ENCODE measurements at places on chromosomes 11 and 22. TPM values are rescaled to one million over a fixed set of nuclear protein-coding genes. Genes with fewer than 3 reads are reported as not detected.

The CABP7 gene
- not detected for total RNA-seq

The SHANK2 gene
- 33.1 TPM for total RNA-seq

The CCDC116 gene
- total RNA-seq = 0.15 TPM

The ZNF70 gene
- 4.1 TPM for total RNA-seq

The C11orf86 gene
- total RNA-seq = not detected

The C11orf52 gene
- 7.5 TPM for total RNA-seq

The VPREB3 gene
- not detected for total RNA-seq

The COX8A gene
- total RNA-seq = 293 TPM

The CRYBB3 gene
- not detected for total RNA-seq

The OR5B21 gene
- not detected for total RNA-seq

The ANO9 gene
- total RNA-seq = 9.8 TPM

The CNTN5 gene
- total RNA-seq = not detected

The DMC1 gene
- 1.6 TPM for total RNA-seq

The EFCAB6 gene
- 9.8 TPM for total RNA-seq

The ATL3 gene
- 165 TPM for total RNA-seq

The USP47 gene
- 100.0 TPM for total RNA-seq

The OR52E8 gene
- not detected for total RNA-seq

The AIFM3 gene
- total RNA-seq = 2.2 TPM

Data from breast epithelium (tissue), 4 donors.